CD4-positive, alpha-beta T cell treated with Interleukin-15 for 4 hours (primary cell): ENCODE measurements at places on chromosomes 2 and 18.

GRCh38 chr2:62705859-62706720 lies 577 bp downstream of the EHBP1 start:
- peak; percentile 33 for DNase-seq

DNA sequence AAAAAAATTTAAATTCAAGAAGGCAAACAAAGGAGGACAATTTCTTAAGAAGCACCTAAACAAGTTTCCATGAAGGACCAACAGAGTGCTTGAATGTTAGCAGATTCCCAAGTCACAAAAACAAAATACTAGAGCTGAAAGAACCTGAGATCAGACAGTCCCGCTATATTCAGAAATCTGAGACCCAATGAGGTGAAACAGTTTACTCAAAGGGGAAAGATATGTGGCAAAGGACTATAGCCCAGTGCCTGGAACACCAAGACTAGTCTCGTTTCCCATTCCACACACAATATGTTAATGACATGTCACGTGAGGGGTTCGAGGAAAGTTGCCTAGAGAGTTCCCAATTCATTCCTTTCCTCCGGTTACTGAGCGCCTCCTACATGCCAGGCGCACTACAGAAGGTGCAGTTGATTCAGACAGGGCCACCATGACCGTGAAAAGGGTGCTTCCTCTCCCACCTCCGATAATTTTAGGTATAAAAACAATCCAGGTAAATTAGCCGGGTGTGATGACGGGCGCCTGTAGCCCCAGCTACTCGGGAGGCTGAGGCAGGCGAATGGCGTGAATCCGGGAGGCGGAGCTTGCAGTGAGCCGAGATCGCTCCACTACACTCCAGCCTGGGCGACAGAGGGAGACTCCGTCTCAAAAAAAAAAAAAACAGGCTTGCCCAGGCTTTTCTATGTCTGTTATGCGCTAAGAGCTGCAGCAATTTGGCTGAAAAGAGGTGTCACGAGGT lies 617 bp downstream of the SRBD1 start:
- DNase-seq = peak; percentile 28

GRCh38 chr2:229282758-229283546 lies 11.9 kb upstream of the PID1 start:
- DNase-seq = no peak

GRCh38 chr18:3350566-3351527 lies 88.9 kb downstream of the MYL12B start:
- no peak for DNase-seq

DNA sequence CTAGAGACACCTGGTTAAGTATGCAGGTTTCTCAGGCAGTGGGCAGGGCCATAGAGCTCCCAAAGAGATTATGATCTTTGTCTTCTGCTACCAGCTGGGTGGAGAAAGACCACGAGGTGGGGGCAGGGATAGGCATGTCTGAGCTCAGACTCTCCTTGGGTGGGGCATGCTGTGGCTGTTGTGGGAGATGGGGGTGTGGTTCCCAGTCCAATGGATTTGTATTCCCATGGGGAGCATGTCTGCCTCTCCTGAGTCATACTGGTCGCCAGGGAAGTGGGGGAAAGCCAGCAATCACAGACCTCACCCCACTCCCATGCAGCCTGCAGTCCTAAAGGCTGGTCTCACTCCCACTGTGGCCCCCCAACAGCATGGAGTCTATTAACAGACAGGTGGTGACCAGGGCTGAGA lies 31.4 kb upstream of the RHOB start:
- no peak for DNase-seq
